ENCODE measurements at places on chromosomes 6 and 20.

DNA sequence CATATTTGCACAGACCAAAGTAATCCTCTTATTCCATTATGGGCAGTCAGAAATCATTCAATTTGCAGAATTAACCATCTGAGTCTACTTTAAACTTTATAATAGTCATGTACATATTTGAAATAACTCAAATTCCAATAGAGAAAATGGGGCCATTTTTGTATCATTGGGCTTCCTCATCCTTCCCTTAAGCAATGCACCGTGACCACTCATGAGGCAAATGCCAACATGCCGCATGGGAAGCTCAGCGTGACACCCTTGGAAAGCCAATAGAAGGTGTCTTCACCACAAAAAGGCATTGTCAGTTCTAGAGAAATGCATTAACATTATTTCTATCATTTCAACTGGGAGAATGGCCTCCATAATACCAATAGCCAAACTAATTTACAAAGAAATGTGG lies 38.5 kb downstream of the SIM1 start:
- no peaks in the 10 kb centered on the region for H3K36me3 ChIP-seq
- H3K4me1 ChIP-seq: 0 out of 2 replicates have a peak, but pooled peaks cover 6% of the 10 kb centered on the region
- no peaks in the 10 kb centered on the region for H3K27me3 ChIP-seq
- no peak for DNase-seq
- no peak overlapping the region for H3K27ac ChIP-seq
- H3K4me3 ChIP-seq: no peak overlapping the region

- no peaks in the 10 kb centered on the region for H3K27me3 ChIP-seq
- H3K4me1 ChIP-seq: peaks cover 14% of the 10 kb centered on the region
- peak overlapping the region; percentile 89 for H3K4me3 ChIP-seq
- 0 out of 2 replicates have a peak overlapping the region, but pooled peaks have one; percentile 19 for H3K27ac ChIP-seq
- H3K36me3 ChIP-seq: peaks cover 5% of the 10 kb centered on the region
- peak; percentile 58 for DNase-seq
Measured at GRCh38 chr20:62805155-62805710, 598 bp downstream of the OGFR start.

GRCh38 chr6:164845773-164846172 lies 463.6 kb downstream of the C6orf118 start:
- H3K36me3 ChIP-seq: no peaks in the 10 kb centered on the region
- no peaks in the 10 kb centered on the region for H3K27me3 ChIP-seq
- no peak for DNase-seq
- no peaks in the 10 kb centered on the region for H3K4me1 ChIP-seq
- H3K4me3 ChIP-seq: no peak overlapping the region

DNA sequence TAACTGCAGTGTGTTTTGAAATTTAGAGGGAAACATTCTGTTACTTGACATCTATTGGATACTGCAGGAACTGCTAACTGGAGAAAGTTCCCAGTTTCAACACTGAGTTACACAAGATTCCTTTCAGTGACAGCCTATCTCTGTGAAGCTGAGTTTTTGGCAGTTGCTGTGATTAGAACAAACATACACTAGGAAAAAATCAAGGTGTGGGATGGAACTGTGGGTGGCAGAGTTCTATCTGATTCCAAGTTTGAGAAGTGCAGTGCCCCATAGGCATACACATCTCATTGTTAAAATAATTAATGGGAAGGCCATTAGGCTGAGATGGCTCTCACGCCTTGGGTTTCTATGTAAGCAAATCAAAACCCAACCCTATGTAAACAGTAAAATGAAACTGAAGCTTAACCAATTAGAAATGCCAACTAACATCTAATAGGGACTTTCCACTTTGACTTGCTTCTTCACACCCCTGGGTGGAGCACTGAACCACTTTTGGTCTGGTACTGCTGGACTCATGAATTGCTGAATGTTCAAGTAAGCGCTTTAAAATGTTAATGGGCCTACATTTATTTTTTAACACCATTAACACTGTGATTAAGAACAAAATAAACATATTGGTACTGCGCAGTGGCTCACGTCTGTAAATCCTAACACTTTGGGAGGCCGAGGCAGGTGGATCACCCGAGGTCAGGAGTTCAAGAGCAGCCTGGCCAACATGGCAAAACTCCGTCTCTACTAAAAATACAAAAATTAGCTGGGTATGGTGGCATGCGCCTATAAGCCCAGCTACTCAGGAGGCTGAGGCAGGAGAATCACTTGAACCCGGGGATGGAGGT lies 55.2 kb upstream of the TBC1D7 start:
- H3K36me3 ChIP-seq: no peaks in the 10 kb centered on the region
- peak; percentile 31 for DNase-seq
- H3K4me3 ChIP-seq: no peak overlapping the region
- H3K27ac ChIP-seq: no peak overlapping the region

DNA sequence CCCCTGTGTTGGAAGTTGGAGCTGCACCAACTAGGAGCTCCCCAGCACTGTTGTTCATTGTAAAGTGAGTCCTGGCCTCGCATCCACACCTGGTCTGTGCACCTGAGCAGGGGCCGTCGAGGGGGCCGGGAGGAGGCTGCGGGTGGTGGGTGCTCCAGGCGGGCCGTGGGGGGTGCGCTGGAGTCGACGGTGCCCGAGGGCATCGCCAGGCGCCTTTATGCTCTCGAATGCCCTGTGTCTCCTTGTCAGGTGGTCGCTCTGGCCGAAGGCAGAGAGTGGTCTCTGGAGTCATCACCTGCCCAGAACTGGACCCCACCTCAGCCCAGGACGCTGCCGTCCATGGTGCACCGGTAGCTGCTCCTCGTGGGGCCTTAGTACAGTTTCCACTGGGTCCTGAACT lies 4.3 kb downstream of the ARFGAP1 start:
- no peak for DNase-seq
- H3K4me3 ChIP-seq: no peak overlapping the region
- no peaks in the 10 kb centered on the region for H3K27me3 ChIP-seq
- no peak overlapping the region for H3K27ac ChIP-seq
- H3K4me1 ChIP-seq: peaks cover 8% of the 10 kb centered on the region
- peaks cover 28% of the 10 kb centered on the region for H3K36me3 ChIP-seq

GRCh38 chr6:7136859-7137334 lies 29.1 kb downstream of the RREB1 start:
- H3K27me3 ChIP-seq: no peaks in the 10 kb centered on the region
- peak overlapping the region; percentile 83 for H3K27ac ChIP-seq
- H3K4me1 ChIP-seq: peaks cover 23% of the 10 kb centered on the region
- H3K4me3 ChIP-seq: peak overlapping the region; percentile 65

- H3K27me3 ChIP-seq: peaks cover 12% of the 10 kb centered on the region
- peak; percentile 62 for DNase-seq
Measured at GRCh38 chr20:46767127-46767761, 57.8 kb downstream of the SLC2A10 start.

GRCh38 chr6:70124882-70125545 lies 177.9 kb downstream of the COL9A1 start:
- H3K4me3 ChIP-seq: no peak overlapping the region
- peak overlapping the region; percentile 44 for H3K27ac ChIP-seq
- H3K4me1 ChIP-seq: peaks cover 10% of the 10 kb centered on the region
- DNase-seq: peak; percentile 85

- DNase-seq: no peak
- no peaks in the 10 kb centered on the region for H3K36me3 ChIP-seq
- no peak overlapping the region for H3K27ac ChIP-seq
- H3K4me3 ChIP-seq: no peak overlapping the region
- peaks cover 27% of the 10 kb centered on the region for H3K27me3 ChIP-seq
Measured at GRCh38 chr20:57860576-57860975, 150.8 kb upstream of the PMEPA1 start.

GRCh38 chr6:86017236-86017635 lies 374.6 kb upstream of the SYNCRIP start:
- H3K27ac ChIP-seq: no peak overlapping the region
- H3K4me3 ChIP-seq: no peak overlapping the region
- no peaks in the 10 kb centered on the region for H3K4me1 ChIP-seq
- H3K36me3 ChIP-seq: no peaks in the 10 kb centered on the region

Data from GM23248 (cell line).